Tongue (tissue), 3 donors: ENCODE measurements at places on chromosomes 3 and 15. TPM values are rescaled to one million over a fixed set of nuclear protein-coding genes. Genes with fewer than 3 reads are reported as not detected.

Gene ALS2CL
- total RNA-seq: 39.8 TPM

Gene MESP2
- not detected for total RNA-seq

Gene DOCK3
- total RNA-seq: 0.51 TPM

Gene CD86
- 2.5 TPM for total RNA-seq

Gene OXTR
- total RNA-seq: 0.62 TPM

Gene FEZF2
- total RNA-seq: not detected

Gene GRK7
- not detected for total RNA-seq
